B cell (primary cell): ENCODE measurements at places on chromosomes 7 and 10. TPM values are rescaled to one million over a fixed set of nuclear protein-coding genes. Genes with fewer than 3 reads are reported as not detected.

Gene MDFIC
- polyA plus RNA-seq = 17.2 and 19.6 TPM in 2 replicates

Gene MACC1
- 0.92 and 1.1 TPM in 2 replicates for polyA plus RNA-seq

Gene MRLN
- polyA plus RNA-seq = not detected in 2 replicates

Gene GPAM
- polyA plus RNA-seq = 2.6 and 3.3 TPM in 2 replicates

Gene C10orf105
- polyA plus RNA-seq = 0.03 and 0.12 TPM in 2 replicates

Gene RAMP3
- not detected in 2 replicates for polyA plus RNA-seq

Gene LRRD1
- polyA plus RNA-seq = 0.03 TPM in 1 of 2 replicates, not detected in the other

Gene FXYD4
- polyA plus RNA-seq = not detected in 2 replicates

Gene NPFFR1
- not detected in 2 replicates for polyA plus RNA-seq

Gene IL15RA
- 4.6 and 9.6 TPM in 2 replicates for polyA plus RNA-seq

Gene NT5C3A
- 37.3 and 53.6 TPM in 2 replicates for polyA plus RNA-seq

Gene ATP6V1F
- 198 and 238 TPM in 2 replicates for polyA plus RNA-seq

Gene NUDT13
- polyA plus RNA-seq = 2.5 and 3.4 TPM in 2 replicates

Gene NOS3
- polyA plus RNA-seq = 0.54 and 0.75 TPM in 2 replicates

Gene ADGRA1
- not detected in 2 replicates for polyA plus RNA-seq

Gene PODXL
- polyA plus RNA-seq = 0.78 and 1.5 TPM in 2 replicates

Gene KMT2E
- polyA plus RNA-seq = 32.4 and 43.5 TPM in 2 replicates

Gene HMX2
- not detected in 2 replicates for polyA plus RNA-seq

Gene ABCC2
- polyA plus RNA-seq = 4.2 and 6.9 TPM in 2 replicates

Gene PAPOLB
- polyA plus RNA-seq = not detected in 2 replicates

Gene ELFN1
- polyA plus RNA-seq = 0.03 TPM in 1 of 2 replicates, not detected in the other

Gene TET1
- polyA plus RNA-seq = 0.30 and 0.45 TPM in 2 replicates

Gene HOXA7
- 0.37 TPM in 1 of 2 replicates, not detected in the other for polyA plus RNA-seq

Gene FAM170B
- polyA plus RNA-seq = not detected in 2 replicates

Gene AGAP3
- polyA plus RNA-seq = 15.2 and 22.3 TPM in 2 replicates

Gene PNLIPRP1
- polyA plus RNA-seq = not detected in 2 replicates

Gene GIMAP6
- 0.45 and 0.98 TPM in 2 replicates for polyA plus RNA-seq

Gene SEMA3A
- polyA plus RNA-seq = not detected in 2 replicates

Gene AP1S1
- 15.5 and 16.3 TPM in 2 replicates for polyA plus RNA-seq

Gene SLC29A3
- 1.8 and 4.5 TPM in 2 replicates for polyA plus RNA-seq

Gene NAT16
- not detected in 2 replicates for polyA plus RNA-seq

Gene WAPL
- polyA plus RNA-seq = 8.3 and 15.4 TPM in 2 replicates

Gene XRCC2
- polyA plus RNA-seq = 0.36 and 0.66 TPM in 2 replicates

Gene ASB4
- not detected in 2 replicates for polyA plus RNA-seq

Gene CFAP70
- 1.6 and 2.5 TPM in 2 replicates for polyA plus RNA-seq

Gene PRTFDC1
- polyA plus RNA-seq = 0.22 and 0.63 TPM in 2 replicates

Gene TRIM73
- 4.3 and 6.0 TPM in 2 replicates for polyA plus RNA-seq

Gene CTAGE4
- 0.09 and 0.12 TPM in 2 replicates for polyA plus RNA-seq

Gene KCNMA1
- 0.82 and 1.6 TPM in 2 replicates for polyA plus RNA-seq

Gene TRPV5
- polyA plus RNA-seq = 0.03 TPM in 1 of 2 replicates, not detected in the other

Gene FAM237B
- not detected in 2 replicates for polyA plus RNA-seq

Gene CCDC172
- not detected in 2 replicates for polyA plus RNA-seq

Gene ADAM8
- 196 and 228 TPM in 2 replicates for polyA plus RNA-seq

Gene PIK3CG
- 13.3 and 18.4 TPM in 2 replicates for polyA plus RNA-seq

Gene IKZF1
- polyA plus RNA-seq = 199 and 229 TPM in 2 replicates

Gene PLAU
- polyA plus RNA-seq = 0.04 and 0.52 TPM in 2 replicates

Gene PLEKHS1
- polyA plus RNA-seq = 0.06 and 0.09 TPM in 2 replicates

Gene PLAC9
- not detected in 2 replicates for polyA plus RNA-seq

Gene TNS3
- 10.7 and 11.4 TPM in 2 replicates for polyA plus RNA-seq

Gene CC2D2B
- 0.58 and 0.70 TPM in 2 replicates for polyA plus RNA-seq

Gene C10orf143
- polyA plus RNA-seq = 9.3 and 12.8 TPM in 2 replicates

Gene LFNG
- 56.1 and 73.3 TPM in 2 replicates for polyA plus RNA-seq

Gene RSU1
- polyA plus RNA-seq = 24.7 and 33.4 TPM in 2 replicates

Gene CEP55
- 0.12 and 0.16 TPM in 2 replicates for polyA plus RNA-seq

Gene LLCFC1
- polyA plus RNA-seq = not detected in 2 replicates

Gene C7orf57
- polyA plus RNA-seq = not detected in 2 replicates

Gene DNAJC30
- polyA plus RNA-seq = 5.7 and 6.6 TPM in 2 replicates

Gene CALHM1
- 0.06 and 0.16 TPM in 2 replicates for polyA plus RNA-seq
